ENCODE measurements at places on chromosomes 7 and 10.

DNA sequence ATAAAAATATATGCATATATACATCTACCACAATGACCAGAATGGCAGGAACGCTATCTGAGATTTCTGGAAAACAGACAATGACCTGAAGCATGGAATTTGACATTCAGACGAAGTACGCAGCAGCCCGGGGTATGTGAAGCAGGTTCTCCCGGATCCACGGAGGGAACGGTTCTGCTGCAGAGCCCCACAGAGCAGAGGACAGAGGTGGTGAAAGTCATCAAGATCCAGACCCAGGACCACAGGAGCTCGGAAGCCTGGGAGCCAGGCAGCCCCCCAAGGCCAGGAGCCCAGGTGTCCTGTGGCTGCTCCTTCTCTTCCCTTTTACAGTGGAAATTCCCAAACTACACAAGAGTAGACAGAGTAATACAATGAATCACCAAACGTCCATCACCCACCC is 42.1 kb upstream of the DNAAF5 start:
- DNase-seq = peak; percentile 23

- DNase-seq = no peak
Observed at GRCh38 chr10:30542895-30543288, 86.7 kb downstream of the LYZL2 start.

- DNase-seq = no peak
Observed at GRCh38 chr10:130989670-130990232, 321.8 kb downstream of the TCERG1L start.

DNA sequence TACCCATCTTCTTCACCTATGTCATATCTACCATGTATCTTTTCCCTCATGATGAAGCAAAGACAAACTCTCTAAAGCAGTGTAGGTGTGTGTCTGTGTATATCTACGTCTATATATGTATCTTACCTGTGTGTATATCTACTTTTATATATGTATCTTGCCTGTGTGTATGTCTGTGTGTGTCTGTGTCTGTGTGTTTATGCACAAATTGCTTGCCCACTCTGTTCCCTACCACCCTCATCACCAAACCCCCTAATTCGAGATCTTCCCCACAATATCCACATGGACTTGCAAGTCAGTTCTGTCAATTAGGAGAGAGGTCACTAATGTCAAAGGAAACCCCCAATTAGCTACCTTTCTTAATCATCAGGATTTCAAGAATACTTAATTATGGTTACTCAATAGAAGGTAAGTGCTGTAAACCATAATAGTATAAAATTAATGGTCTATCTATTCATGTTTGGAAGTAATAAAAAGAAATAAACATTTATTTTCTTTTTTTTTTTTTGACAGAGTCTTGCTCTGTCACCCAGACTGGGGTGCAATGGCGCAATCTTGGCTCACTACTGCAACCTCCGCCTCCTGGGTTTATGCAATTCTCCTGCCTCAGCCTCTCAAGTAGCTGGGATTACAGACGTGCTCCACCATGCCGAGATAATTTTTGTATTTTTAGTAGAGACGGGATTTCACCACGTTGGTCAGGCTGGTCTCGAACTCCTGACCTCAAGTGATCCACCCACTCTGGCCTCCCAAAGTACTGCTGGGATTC is 43.6 kb downstream of the ANKRD61 start:
- no peak for DNase-seq

GRCh38 chr7:101554584-101555268 is 74.4 kb downstream of the MYL10 start:
- DNase-seq = no peak

DNA sequence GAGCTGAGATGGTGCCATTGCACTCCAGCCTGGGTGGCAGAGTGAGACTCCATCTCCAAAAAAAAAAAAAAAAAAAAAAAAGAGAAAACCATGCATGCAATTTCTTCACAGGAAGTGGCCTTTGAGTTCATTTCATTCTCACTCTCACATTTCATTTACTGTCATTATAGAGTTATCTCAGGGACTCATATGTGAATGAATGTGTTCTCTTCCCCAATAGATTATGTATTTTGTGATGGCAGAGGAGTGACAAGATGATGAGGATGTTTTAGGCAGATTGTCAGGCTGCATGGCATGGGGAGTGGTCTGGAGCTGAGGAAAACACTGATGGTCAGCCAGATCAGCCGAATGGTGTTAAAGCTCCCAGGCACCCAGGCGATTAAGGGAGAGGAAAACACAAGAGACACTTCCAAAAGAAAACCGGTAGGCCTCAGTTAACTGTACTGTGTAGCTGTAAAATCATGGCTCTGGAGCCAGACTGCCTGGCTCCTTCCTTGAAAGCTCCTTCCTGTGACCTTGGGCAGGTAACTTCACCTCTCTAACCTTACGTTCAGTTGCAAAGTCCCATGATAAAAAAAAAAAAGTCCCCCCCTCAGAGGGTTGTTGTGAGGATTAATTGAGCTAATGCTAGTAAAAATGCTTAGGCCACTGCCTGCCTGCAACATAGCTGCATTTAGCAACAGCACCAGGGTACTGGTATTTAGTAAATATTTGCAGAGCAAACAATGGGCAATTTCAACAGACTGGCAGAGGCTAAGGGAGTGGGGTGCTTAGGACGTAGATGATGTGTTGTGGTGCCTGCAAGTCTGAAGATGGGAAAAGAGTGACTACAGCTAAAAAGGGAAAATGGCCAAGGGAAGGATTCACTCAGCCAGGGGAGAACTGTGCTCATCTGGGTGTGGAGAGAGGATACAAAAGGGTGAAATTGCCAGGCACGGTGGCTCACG is 6.9 kb downstream of the FRAT2 start:
- no peak for DNase-seq

DNA sequence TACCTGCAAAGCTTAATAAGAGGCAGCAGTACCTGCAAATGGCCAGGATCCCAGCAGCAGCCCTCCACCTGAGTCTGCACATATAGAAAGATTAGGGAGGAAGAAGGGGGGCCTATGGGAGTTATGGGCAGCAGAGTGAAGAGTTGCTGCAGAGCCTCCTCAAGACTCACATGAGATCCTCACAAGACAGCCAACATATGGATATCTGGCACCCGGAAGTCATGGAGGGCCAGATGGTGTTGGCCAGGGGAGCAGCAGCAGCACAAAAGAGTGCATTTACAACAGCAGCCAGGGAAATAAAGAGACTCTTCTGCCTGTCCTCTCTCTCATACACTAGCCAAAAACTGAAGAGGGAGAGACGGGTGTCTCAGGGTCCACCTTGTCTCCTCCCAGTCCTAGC is 4.0 kb upstream of the TAS2R40 start:
- DNase-seq = no peak

DNA sequence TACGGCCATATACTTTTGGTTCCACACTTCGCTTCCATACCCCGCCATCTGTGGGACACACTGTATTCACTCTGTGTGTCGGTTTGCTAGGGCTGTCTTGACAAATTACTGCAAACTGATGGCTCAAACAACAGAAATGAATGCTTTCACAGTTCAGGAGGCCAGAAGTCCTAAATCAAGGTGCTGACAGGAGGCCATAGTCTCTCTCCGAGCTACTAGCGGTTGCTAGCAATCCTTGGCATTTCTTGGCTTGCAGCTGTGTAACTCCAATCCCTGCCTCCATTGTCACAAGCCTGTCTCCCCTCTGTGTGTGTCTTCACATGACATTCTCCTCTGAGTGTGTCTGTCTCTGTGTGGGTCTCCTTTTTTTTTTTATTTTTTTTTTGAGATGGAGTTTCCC is 28.9 kb upstream of the BMPR1A start:
- no peak for DNase-seq

DNA sequence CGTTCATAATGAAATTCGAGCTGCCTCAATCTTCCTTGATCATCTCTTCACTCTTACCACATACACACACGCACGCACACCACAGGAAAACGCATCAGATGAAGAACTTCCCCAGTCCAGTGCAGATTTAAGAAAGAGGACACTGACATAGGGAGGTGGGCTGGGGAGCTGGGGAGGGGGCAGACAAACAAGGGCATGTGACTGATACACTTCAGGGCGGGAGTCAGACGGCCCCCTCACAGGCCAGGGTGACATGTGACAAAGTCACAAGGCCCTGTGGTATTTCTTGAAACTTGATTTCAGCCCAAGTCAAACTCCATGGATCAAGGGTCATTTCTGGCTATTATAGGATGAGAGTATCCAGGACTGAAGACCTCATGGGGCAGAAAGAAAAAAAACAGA is 82.6 kb downstream of the KCNMA1 start:
- peak; percentile 67 for DNase-seq

DNA sequence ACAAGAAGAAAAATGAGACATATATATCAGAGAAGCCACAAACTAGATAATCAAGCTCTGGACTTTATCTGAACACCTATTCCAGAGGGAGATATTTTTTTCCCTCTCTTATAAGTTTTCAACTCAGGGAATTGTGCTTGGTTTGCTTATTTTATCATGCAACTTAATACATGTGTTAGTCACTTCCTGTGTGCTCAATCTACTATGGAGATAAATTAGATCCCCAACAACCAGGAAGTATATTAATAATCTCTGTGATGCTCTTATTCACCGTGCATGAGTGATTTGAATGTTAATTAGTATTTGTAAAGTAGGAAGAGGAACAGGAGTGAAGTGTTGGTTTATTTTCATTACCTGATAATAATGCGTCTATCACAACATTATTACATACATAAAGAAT is 38.8 kb upstream of the ZNF365 start:
- no peak for DNase-seq

- no peak for DNase-seq
Observed at GRCh38 chr10:132953428-132953827, 11.1 kb upstream of the CFAP46 start.

DNA sequence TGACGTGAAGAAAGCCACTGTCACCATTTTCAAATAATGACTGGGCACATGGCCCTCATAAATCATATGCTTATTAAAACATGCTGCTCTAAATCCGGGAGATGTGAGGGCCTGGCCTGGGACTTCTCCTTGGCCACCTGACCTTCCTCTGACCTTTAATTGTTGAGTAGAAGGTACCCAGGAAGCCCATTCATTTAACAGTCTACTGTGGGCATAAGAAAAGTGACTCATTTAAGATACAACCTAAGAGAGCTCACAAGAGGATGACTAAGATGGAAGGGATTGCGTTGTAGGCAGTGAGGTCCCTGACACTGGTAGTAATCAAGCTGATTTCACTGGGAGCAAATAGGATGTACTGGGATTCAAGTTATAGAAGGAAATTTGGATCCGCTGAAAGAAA is 203.4 kb upstream of the GPR26 start:
- DNase-seq = no peak

GRCh38 chr7:111927353-111928019 is 278.7 kb downstream of the DOCK4 start:
- DNase-seq = no peak
